ENCODE measurements at places on chromosomes 5 and 9.

- DNase-seq: no peak
Measured at GRCh38 chr5:74685979-74686631, 1.1 kb downstream of the HEXB start.

- DNase-seq: peak; percentile 50
Measured at GRCh38 chr9:34457266-34458012, 931 bp downstream of the FAM219A start.

DNA sequence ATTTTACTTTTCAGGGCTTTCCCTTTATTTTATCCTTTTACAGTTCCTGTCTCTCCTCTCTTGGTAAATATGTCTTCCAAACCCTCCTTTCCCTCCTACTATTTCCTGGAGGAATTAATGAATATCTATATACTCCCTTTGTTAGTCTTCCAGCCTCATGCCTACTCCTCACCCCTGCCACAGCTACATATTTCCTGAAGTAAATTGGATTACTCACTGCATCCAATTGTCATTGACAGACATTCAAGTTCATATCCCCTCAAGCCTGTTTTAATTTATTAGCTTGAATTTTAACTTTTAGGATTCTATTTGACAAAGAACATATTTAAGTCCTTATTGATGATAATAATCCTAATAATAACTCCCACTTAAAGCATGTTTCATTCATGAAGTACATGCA lies 314.5 kb downstream of the TMEM161B start:
- no peak for DNase-seq

DNA sequence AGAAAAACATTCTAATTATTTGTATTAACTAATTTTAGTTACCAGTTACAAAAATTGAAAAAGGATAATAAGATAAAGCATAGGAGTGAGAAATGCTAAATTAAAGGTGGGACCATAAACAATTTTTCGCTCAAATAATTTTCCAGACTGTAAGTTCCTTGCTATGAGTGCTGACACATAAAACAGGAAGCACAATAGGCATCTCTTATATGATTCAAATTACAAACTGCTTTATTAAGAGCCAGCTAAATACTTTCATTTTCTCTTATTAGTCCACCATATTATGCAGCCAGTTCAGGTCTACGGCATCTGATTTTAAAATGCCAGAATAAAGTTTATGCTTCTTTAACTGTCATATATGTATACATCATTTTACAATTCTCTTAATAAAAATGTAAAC lies 4.4 kb downstream of the RC3H2 start:
- DNase-seq: no peak

- no peak for DNase-seq
Measured at GRCh38 chr9:88007291-88007650, 32.9 kb upstream of the CDK20 start.

DNA sequence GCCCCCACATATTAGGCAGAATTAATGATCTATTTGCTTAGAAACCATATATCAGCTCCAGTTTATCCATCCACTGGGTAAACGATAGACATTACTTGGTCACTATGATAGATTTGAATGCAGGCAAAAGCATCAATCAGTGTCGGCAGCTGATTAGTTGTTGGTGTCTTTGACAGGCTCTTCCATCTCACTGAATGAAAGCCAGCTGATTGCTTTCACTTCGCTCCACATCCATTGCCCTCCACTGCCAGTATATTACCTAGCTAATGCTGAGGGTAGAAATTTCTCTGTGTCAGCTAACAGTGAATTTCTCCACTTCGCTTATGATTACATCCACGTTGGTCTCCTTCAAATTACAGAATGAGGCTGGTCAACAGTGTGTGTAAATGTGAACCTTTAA lies 821.3 kb upstream of the TYRP1 start:
- DNase-seq: peak; percentile 63

DNA sequence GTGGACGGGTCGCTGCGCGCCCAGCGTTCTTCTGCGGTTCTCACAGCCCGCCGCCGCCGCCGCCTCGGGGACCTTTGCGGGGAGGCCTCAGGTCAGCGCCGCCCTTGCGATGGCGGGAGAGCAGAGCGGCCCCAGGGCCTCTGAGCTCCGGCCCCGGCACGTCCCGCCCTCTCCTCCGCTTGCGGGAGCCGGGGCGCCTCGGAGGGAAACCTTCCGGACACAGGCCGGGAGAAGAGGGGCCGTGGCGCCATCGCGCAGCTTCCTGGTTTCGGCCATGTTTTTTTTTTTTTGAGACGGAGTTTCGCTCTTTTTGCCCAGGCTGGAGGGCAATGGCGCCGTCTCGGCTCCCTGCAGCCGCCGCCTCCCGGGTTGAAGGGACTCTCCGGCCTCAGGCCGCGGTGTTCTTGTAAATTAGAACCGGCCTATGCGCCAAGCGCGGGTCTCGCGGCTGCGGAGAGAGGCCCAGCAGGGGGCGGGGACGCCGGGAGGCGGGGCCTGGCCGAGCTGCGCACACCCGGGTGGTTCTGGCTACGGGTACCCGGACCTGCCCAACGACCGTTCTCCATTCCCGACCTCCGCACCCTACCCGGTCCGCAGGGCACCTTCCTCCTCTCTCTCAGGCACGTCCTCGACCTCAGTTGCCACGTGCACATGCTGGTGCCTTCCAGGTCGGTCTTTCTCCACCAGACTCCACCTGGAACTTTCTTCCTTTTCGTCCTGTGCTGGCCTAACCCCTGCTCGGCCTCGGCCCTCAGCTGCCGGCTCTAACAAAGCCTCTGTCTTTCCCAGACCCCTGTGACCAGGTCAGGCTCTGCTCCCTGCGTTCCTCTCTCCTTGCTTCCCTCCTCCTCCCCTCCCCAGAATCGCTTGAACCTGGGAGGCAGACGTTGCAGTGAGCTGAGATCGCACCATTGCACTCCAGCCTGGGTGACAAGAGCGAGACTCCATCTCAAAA lies 28.8 kb upstream of the MGAT1 start:
- DNase-seq: peak; percentile 34

- no peak for DNase-seq
Measured at GRCh38 chr5:147712019-147712418, 70.5 kb downstream of the JAKMIP2 start.

DNA sequence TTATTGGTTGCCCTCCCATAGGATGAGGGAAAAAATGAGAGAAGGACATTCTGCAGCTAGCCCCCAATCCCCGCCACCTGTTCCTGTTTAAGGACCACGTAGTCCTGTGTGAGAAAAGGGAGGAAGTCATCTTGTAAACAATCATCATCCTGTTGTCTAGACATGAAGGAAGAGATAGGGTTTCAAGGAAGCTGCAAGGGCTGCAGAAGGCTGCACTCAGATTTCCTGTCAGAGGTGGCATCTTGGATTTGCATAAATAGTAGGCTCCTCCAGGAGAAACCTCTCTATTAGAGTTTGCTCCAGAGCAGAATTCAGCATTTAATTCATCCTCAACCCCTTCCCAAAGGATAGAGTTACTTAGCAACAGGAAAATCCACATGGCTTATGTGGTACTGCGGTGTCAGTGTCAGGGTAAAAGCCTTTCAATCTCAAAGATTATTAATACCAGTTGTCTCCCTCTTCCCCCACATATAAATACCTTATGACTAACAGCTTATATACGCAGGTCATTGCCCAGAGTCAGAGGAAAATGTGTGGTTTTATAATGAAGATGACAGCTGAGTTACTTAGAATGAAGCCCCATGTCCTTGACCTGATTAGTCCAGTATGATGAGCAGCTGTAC lies 4.6 kb upstream of the DNAJC18 start:
- DNase-seq: no peak

DNA sequence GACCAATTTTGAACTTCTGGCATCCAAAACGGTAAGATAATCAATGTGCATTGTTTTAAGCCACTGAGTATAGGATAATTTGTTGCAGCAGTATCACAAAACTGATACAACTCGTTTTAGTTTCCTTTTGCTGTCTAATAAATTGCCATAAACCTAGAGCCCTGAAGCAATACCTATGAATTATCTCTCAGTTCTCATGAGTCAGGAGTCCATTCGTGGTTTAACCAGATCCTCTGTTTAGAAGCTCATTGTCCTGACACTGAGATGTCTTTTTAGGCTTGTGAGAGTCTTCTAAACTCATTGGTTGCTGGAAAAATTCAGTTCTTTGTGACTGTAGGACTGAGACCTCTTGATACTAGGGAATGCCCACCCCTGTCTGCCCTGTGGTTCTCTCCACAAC lies 262.9 kb downstream of the SEMA5A start:
- no peak for DNase-seq

- no peak for DNase-seq
Measured at GRCh38 chr9:7119612-7120011, 361.8 kb downstream of the KDM4C start.

DNA sequence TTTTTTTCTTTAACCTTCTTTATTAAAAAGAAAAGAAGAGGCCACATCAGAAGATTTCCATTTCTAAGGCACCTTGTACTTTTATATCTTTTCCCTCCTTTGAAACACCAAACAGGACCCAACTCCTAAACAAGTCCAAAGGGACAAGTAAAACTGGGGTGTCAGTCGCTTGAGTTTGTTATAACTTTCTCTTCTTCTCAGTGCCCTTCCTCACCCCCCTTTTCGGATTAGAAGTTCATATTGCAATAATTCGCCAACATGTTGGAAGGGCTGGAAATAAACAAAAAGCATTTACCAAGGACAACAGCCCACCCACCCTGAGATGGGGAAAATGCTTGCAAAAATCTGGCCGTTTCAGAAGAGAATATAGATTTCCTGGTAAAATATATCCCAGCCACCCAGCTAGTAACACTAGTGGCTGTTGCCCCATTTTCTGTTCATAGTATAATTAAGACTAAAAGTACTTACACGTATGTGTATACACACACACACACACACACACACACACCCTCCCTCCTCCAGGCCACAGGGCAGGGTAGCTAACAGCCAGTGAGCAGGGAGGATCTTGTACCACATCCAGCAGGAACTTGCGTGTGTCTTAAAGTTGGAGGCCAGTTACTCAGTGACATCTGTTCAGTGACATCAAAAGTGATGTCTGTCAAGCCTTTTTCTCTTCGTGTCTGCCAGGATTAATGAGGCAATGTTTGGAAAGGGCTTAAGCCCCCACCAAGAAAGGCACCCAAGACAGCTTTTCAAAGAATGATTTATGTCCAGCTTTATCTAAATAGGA lies 149.1 kb upstream of the KLF4 start:
- DNase-seq: peak; percentile 12

- DNase-seq: no peak
Measured at GRCh38 chr5:124231230-124231629, 515.2 kb downstream of the ZNF608 start.

DNA sequence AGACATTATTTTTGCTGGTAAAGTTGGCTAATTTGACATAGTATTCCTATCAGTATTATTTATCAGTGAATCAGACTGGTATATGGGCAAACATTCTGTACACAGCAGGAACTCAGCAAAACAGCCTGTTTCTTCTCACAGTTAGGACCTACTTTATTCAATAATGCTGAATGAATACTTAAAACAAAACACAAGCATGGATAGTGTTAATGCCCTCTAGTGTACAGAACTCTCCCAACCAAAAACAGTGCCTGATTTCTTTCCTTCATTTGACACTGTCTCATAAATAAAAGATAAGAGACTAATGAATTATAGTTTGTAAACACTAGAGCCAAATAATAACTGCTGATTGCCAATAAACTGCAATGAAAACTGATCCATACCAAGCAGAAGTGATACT lies 1113.3 kb downstream of the PTPRD start:
- DNase-seq: no peak

DNA sequence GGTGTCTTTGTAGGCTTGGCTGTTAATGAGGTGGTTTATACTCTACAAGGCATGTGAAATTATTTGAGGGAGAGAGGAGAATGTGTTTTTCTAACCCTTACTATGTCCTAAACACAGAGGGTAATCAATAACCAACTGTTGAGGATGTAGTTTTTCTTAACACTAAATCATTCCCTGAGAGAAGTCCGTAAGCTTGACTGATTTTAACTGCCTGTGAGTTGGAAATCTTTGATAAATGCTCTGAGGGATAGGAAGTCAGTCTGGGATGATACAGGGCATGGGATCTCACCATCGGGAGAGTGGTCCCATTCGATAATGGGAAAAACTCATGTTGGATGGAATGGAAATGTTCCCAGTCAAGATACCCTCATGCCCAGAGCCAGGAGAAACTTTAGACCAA lies 249.6 kb downstream of the PDZD2 start:
- DNase-seq: no peak

DNA sequence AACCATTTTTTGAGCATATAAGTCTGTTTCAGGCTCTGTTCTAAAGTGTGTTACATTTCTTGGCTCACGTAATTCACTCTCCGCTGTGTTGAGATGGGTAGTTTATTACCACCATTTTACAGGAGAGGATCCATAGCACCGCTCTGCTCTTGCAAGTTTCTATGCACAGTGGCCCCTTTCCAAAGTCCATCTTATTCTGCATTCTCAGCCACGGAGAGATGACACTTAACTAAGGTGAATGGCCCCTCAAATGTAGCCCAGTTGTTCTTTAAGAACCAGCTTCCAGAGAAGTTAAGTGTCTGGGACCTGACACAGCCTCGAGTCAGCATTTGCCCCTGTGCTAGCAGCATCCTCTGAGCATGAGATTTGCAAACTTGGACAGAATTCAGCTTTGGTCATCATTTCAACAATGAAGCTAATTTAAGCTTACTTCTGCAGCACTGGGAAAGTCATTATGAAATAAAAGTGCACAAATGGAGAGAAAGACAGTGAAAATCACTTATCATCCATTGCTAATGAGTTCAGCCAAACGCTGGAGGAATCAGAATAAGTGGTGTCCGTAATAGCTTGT lies 61.9 kb downstream of the FAM78A start:
- DNase-seq: no peak

DNA sequence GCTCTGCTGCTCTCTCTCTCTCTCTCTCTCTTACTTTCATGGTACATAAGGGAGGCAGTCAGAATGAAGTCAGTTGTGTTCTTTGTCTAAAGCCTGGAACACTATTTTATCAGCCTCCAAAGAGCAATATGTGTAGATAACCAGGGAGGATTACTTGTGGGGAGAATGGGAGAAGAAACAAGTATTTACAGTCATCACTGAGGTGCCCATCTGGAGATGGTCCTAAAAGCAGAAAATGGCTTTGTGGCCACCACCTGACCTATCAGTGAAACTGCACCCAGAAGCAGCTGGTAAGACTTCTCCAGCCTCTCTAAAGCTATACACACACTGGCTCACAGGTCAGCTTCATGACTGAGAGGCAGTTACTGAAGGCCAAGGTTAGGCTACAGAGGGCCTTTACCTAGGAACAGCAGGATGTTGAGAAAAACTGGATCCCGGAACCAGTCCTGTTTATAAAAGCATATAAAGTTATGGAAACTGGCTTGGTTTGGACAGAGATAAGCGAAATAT lies 75.1 kb downstream of the MRPS27 start:
- DNase-seq: peak; percentile 2

GRCh38 chr5:83059341-83059740 lies 17.9 kb downstream of the TMEM167A start:
- DNase-seq: no peak

DNA sequence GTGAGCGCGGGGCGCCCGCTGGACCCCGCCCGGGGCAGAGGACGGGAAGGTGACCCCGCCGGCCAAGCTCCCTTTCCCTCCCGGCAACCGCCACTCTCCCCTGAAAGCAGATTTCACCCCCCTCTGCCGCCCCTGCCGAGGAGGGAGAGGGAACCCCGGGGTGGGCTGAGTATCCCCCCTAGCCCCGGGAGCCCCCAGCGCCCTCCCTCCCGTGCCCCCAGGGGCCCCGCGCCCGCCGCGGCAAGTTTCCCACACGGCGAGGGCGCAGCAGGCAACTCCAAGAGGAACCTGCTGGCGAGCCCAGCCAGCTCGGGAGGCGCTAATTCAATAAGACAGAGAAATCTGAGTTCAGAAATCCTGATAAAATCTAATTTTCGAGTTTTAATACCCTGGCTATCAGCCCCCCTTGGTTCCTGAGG lies 1.6 kb downstream of the NTNG2 start:
- DNase-seq: peak; percentile 32

GRCh38 chr9:404234-404633 lies 189.6 kb downstream of the DOCK8 start:
- DNase-seq: no peak

- no peak for DNase-seq
Measured at GRCh38 chr5:76277736-76278135, 125.3 kb upstream of the IQGAP2 start.

Measured in NCI-H748 treated with DMSO at 0.1 percent for 48 hours (cell line).